Activated T-helper 17 cell treated with anti-CD3 and anti-CD28 coated beads, Interleukin-2, amount 50 U/mL, for 72 hours (primary cell): ENCODE measurements at places on chromosomes 4 and X. TPM values are rescaled to one million over a fixed set of nuclear protein-coding genes. Genes with fewer than 3 reads are reported as not detected.

GRCh38 chrX:129634541-129634940 is 20.2 kb downstream of the APLN start:
- no peak for ATAC-seq

DNA sequence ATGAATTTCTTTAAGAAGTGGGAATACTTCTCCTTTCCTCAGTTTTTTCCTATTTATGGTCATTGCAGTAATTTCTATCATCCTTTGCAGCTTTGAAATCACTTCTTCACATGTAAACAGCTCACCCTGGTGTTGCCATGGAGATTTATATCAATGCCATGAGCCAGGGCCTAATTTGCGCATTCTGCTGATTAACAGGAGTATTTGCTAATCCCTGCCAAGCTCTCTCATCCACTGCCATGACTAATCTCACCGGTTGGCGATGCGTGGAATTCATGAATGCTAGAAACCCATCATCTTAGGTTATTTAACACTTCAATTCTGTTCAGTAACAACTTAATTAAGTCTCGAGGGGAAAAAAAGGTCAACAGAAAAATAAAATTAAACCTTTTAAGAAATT is 11.8 kb upstream of the FGF13 start:
- no peak for ATAC-seq

GRCh38 chr4:108919226-108919893 is 156.5 kb upstream of the ETNPPL start:
- no peak for ATAC-seq

GRCh38 chr4:76028350-76028765 is 5.1 kb upstream of the CXCL10 start:
- ATAC-seq, result no peak

DNA sequence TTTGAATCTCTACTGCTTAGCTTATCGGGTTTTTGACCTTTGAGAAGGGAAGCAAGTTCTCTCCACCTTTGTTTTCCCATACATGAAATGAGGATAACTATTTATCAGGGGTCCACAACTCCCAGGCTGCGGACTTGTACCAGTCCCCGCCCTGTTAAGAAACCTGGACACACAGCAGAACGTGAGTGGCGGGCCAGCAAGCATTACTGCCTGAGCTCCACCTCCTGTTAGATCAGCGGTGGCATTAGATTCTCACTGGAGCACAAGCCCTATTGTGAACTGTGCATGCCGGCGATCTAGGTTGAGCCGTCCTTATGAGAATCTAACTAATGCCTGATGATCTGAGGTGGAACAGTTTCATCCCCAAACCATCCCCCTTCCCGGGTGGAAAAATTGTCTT is 579.5 kb downstream of the GALNTL6 start:
- ATAC-seq, result no peak

- no peak for ATAC-seq
These were observed 1.8 kb upstream of the PRPS1 start for GRCh38 chrX:107626481-107626880.

- ATAC-seq, result no peak
These were observed 146.6 kb downstream of the AASDH start for GRCh38 chr4:56240554-56241174.

- ATAC-seq, result no peak
These were observed 49.0 kb upstream of the CXorf51A start for GRCh38 chrX:146863566-146863965.

GRCh38 chr4:153969542-153969941 is 180.7 kb upstream of the SFRP2 start:
- ATAC-seq, result no peak

GRCh38 chr4:2450394-2451035 is 18.4 kb upstream of the RNF4 start:
- ATAC-seq, result no peak

DNA sequence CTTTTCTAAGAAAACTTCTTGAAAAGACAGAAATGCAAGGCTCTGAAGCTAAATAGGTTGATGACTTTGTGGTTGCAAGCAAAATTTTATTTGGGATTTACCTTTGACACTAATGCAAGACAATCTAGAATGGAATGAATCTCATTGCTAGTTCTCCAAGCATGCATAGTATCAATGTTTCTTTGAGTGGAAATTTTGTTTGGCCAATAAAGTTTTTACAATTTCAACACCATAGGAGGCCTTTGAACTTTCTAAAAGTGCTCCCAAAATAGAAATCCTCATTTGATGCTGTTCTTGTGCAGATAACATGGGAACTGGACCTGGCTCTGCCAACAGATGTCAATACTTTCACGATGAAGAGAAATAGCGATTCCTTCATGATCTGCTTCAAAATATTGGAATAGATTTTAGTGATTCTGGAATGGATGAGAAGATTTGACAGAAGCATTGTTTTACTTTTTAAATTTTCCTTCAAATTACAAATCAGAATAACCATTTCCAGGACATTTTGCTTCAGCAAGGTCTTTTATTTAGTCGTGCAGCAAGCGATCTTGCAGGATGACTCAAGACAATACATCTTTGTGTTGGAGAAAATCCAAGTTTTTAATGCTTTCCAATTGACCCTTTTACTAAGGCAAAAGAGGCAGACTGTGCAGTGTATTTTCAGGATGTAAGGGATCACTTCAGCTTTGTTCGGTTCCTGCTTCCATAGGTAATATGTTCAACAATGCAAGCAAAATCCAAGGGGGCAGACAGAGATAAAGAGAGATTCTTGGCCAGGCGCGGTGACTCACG is 51.7 kb upstream of the OTUD4 start:
- ATAC-seq, result no peak

GRCh38 chr4:39341075-39341725 is 25.0 kb downstream of the RFC1 start:
- peak; percentile 56 for ATAC-seq

- peak; percentile 87 for ATAC-seq
These were observed 14.5 kb upstream of the FGG start for GRCh38 chr4:154626793-154627484.

Gene SSX4B
- not detected for total RNA-seq

Gene ZDHHC15
- not detected for total RNA-seq

Gene STK32B
- not detected for total RNA-seq

Gene DACH2
- total RNA-seq, result not detected

Gene RXFP1
- total RNA-seq, result not detected
